ENCODE measurements at places on chromosomes 6 and 20.
A peak's percentile ranks its signal among the peaks of the same experiment; 100 is the strongest.

GRCh38 chr6:2081155-2082138 lies 164.0 kb downstream of the GMDS start:
- peak; percentile 79 for DNase-seq

- DNase-seq = peak; percentile 60
These were observed 46.4 kb downstream of the AKAP12 start for GRCh38 chr6:151286214-151286613.

DNA sequence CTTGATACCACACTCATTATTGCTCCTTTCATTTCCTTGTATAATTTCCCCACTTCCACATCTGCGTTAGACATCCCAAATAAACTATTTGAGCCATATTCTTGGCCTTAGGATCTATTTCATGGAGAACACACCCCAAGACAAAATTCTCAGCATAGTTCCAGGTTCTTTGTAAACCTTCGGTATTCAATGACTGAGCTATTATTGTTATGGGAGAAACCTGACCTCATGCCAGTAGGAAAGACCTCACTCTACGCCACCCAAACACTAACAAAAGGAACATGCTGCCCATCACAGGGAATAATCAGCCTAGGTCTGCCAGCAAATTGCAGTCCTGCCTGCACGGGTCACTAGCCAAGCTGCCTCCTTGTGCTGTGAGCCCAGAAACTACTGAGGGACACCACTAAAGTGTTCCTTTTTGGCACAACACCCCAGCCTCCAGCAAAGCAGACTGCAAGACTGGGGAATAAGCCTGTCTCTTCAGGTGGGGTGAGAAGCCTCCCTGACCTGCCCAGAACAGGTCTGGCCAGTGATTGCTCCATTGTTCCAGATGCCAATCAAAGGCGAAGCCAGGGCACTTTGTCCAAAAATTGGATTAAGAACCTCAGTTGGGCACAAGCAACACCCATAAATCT lies 371.8 kb downstream of the MAFB start:
- no peak for DNase-seq

GRCh38 chr6:134733801-134734200 lies 216.1 kb downstream of the ALDH8A1 start:
- no peak for DNase-seq

DNA sequence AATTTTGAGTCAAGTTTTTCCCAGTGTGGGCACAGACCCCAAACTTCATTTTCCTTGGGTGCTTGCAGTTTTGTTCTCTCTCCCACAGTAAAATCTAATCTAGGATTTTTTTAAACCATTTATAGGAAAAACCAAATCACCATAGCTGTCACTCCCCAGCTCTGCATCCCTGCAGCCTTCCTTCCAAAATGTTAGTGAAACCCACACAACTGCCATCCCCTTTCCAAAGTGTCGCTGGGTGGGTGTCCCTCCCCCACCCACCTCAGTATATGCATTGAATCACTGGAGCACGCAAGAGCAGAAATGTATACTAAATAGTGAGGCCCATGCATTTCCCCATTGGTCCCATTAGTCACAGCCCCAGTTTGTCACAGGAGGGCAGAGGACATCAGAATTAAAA lies 138.3 kb downstream of the MTFR2 start:
- no peak for DNase-seq

GRCh38 chr6:90190752-90191395 lies 105.8 kb downstream of the BACH2 start:
- peak; percentile 75 for DNase-seq

DNA sequence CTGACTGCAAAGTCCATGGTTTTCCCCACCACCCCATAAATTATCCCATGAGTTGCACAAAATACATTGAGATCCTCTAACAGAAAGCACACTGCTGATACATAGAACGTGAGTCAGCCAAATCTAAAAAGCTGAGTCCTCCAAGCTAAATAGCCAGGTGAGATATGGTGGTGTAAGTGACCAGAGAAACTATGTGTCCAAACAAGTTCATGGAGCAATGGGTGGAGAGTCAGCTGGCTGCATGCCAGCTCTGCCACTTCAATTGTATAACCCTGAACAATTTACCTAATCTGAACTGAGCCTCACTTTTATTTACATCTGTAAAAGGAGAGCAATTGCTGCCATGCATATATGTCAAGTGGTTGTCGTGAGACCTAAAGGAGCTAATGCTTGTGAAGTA lies 9.7 kb downstream of the SNAP25 start:
- DNase-seq = no peak

GRCh38 chr6:126664271-126664670 lies 324.4 kb downstream of the CENPW start:
- no peak for DNase-seq

GRCh38 chr6:122803171-122803661 lies 14.2 kb downstream of the SMPDL3A start:
- no peak for DNase-seq

DNA sequence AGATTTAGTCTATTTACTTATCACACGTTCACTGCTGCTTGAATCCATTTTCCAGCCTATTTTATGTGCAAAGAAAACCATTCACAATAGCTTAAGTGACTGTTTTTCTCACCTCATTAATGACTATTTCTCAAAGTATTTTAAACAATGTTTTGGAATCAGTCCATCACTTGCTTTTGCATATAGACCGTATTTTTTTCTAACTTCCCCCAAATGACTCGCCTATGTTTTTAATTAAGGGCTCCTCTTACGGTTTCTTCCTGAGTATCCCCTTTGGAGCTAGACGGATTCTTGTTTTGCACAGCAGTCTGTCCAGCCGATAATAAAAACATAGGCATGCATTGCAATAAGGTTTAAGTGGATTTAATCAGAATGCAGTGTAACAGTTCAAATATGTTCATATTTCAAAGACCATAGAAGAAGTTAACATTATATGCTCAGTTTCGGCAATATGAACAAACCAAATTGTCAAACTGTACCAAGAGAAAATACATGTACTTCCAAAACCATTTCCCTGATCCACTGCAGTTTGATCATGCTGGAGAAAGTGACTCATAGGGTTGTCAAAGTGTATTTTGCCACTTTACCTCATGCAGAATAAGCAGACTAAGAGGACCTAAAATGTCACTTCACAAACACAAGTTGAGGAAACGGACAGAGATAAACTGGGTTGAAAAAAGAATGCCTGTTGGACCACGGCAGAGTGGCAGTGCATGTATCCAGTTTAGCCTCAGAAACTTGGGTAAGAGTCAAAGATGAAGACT lies 66.4 kb downstream of the HMGN3 start:
- DNase-seq = no peak

DNA sequence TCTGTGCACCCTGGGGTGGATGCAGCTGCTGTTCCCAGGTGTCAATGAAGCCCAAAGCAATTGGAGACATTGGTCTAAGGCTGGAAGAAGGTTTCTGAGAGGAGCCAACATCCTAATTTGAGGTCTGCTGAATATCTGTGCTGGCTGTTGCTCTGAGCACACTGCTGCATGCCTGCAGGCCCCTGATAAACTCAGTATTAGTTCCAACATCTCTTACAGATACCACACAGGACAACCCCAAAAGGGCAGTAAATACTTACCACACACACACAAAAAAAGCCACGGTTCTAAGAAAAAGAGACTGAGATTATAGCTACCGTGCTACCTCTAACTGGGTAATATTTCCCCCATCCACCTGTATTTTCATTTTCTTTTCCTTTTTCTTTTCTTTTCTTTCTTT lies 164.3 kb upstream of the SOX4 start:
- DNase-seq = no peak

DNA sequence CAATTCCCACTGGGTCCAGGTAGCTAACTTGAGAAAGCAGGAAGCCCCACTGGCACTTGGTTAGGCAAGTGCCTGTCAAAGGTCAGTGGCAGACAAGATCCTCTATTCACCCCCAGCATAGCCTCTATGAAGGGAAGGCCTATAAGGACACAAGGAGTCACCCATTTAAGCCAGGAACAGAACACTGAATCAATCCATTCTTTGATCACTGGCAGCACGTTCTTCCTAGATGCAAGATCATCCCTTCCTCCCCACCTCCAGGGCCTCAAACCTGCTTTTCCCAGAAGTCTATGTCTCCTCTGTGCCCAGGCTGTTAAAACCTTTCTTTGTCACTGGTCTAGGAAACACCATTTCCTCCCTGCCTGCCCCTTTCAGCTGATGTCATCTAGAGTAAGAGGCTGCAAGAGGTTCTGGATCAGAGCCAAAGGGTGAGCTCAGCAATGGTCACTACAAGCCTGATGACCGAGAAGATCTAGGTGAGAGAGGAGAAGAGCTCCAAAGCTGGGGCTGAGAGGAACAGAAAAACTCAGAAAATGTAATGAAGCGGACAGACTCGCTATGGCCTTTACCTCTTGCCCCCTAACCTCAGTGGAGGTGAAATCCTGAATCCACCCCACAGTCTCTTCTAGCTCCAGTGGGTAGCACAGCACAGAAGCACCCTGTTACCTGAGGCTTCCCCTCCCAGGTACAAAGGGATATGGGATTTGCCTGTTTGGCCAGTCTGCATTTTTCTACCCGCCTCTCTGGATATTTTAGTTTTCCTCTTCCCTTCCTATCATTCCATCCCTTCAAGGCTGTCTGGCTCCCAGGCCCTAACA lies 1.8 kb downstream of the GTPBP2 start:
- DNase-seq = no peak

DNA sequence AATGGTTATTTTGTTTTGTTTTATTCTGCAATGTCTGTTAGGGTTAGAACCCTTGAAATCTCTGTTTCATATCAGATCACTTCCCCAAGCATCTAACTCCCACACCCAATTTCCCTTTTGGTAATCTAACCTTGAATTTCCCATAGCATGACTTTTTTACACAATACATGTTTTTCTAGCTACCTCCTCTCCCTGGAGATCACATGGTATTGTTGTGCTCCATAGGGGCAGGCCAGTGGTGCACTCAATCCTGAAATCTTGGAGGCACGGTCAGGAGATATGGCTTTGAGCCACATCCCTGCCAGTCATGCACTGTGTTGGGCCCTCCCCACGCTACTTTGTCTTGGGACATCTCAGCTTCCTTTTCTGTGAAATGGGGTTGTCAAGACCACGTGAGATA lies 36.7 kb upstream of the NNAT start:
- DNase-seq = no peak

GRCh38 chr6:169953686-169954085 lies 202.3 kb downstream of the ERMARD start:
- no peak for DNase-seq

GRCh38 chr6:167797476-167798265 lies 29.0 kb upstream of the AFDN start:
- no peak for DNase-seq

Data from activated CD4-positive, alpha-beta T cell treated with anti-CD3 and anti-CD28 coated beads, Interleukin-2, amount 10 ng/mL, durations not matched to agents 24 days and 14 days (primary cell).